Spinal cord (tissue), 10 donors: ENCODE measurements at places on chromosomes 5 and 9.

DNA sequence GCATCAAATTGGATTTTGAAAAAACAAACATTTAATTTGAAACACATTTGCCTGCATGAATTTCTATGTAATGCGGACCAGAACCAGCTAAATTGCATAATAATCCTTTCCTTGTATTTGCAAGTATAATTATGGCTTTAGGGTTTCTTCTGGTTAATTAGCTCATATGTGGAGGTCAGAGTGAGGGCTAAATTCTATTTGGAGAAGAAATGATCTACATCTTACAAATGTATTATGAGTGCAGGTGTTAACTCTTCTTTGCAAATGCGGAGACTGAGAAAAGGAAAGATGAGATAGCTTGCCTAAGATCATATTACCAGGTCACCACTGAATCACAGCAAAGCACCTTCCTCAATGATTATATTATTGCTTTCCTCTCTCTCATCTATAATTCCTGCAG is 194.7 kb downstream of the CDH9 start:
- DNase-seq: no peak

DNA sequence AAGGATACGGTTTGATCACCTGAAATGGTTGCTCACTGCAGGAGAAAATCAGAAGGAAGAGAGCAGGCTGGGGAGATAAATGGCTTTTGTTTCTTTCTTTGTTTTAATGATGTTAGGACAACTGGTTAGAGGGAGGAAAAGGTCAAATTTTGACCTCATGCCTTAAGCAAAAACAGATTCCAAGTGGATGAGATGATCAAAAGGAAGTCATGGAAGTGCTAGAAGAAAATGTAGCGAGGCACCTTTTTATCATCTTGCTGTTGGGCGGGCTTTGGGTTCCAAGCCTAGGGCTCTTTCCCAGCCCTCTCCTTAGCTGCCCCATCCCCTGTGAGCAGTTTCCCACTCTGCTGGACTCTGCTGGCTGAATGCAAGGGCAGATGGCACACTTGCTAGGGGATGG is 127.9 kb downstream of the ADAMTS2 start:
- no peak for DNase-seq

DNA sequence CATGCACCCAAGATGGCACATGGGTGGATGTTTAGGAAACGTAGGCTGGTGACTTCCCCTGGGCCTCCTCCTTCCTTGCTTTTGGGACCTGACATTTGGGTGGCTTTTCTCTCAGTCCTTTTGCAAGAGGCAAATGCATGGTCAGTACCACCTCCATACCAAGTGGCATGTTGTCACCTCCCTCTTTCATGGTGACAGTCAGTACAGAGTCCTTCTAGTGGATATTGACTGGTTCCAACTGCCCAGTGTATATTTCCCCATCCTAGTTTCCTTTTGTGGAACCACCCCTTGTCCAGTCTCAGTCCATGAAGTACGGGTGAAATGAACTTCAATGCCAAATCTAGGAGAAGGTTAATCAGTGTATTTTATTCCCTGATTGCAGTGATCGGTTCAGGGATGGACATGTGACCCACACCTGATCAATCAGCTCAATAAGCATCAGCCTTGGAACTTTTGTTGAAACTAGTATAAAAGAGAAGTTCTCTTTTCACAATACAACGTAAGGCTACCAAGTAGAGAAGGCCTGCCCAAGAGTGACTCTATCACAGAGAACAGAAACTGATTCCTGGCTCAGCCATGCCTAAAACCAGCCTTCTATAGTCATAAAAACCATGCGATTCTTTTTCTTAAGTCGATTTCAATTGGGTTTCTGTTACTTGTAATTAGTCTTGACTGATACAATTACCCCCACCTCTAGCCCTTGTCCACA is 143.4 kb upstream of the KLF9 start:
- DNase-seq: no peak

DNA sequence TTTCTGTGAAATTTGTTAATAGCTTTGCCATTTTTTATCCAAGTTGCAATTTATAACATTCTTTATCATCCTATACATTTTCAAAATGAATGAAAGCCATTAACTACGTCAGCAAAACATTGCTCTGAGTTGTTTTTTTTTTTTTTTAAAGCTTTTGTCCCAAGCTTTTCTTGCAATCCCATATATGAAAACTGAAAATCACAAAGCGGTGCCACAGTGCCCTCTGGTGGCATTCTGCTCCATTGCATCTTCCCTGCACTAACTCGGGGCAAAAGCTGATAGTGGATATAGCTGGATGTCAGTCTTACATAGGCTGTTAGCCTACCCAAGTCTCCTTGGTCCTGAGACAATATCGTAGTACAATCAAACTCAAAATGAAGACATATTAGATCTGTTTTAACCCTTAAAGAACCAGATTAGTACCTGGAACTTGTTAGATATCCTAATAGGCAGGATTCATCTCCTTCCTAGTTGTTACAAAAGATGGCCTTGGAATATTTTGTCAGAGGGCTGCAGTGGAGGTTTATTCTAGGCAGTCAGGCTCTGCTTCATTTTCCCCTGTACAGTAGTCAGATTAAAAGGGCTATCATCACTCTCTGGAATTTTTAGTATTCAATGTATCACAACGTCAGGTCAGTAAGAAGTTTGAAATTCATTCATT is 669.9 kb downstream of the PTPRD start:
- DNase-seq: peak; percentile 89

GRCh38 chr9:17839776-17840175 is 260.9 kb downstream of the SH3GL2 start:
- DNase-seq: no peak

DNA sequence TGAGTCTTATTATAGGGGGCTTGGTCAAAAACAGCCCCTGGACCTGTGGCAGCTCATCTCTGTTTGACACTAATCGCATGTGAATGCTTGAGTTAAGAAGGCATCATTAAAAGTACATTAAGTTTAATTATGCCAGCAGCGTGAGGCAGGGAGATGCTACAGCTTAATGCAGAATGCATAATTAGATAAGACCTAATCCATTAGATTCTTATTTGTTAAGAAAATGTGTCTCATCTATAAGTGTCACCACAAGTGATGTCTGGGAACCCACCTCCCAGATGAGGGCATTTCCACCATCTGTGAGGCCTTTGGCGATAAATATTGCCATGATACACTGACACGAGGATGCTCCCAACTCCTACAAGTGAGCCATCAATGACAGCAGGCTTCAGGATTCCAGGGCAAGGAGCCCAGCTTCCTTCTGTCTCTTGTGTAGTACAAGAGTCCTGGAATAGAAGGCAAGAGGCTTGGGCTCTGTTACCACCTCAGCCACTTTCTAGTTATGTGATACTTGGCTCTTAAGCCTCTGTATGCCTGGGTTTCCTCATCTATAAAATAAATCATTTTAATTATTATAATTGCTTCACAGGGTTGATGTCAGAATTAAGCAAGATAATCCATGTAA is 202.7 kb downstream of the FAM114A2 start:
- no peak for DNase-seq

DNA sequence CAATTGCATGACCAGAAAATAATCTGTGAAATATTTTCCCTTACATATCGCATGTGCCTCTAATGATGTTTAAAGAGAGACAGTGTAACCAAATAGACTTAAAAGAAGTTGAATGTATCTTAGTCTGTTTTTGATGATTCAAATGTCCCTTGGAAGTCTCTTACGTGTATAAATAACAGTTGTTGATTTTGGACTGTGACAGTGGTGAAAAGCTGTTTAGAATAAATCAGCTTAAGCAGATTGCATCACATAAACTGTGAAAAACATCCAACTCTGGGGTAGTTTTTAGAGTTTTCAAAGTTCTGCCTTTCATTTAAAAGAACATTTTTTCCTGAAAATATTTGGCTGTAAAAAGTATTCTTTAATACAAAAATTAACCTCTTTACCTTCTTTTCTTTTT is 301.1 kb downstream of the PRR16 start:
- no peak for DNase-seq

DNA sequence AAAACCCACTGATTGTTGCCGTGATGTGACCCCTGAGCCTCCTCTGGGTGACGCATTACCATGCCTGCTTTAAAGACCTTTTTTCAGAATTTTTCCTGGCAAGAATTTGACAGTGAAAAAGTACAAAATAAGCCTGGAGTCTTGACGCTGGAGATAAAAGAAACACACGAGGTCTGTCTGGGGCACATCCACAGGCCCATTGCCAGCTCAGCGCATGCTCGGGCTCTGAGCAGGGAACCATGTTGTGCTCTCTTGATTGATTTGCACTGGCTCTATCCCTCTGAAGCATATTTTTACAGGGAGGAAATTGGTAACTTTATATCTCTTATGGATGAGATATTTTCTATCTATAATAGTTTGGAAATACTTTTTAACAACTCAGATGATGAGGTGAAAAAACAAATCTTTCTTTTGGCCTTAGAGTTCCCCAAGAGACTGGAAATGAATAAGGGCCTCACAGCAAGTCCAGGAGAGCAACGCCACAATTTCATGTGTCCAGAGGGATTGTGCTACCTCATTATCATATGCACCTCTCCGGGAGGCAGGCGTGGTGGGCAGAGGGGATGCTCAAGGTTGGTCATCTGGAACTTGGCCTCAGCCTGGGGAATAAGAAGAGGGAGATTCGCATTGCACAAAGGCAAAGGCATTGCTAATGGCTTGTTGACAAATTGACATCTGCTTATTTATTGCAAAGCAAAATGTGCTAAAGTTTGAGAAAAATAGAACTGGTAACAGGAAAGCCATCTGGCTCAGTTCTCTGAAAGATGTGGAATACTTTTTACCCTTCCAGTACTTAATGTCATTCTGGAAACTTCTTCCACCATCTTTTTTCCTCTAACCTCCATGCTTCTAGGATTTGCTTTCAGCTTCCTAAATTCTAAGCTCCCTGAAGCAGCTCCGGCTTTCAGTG is 183.8 kb downstream of the PJA2 start:
- no peak for DNase-seq

DNA sequence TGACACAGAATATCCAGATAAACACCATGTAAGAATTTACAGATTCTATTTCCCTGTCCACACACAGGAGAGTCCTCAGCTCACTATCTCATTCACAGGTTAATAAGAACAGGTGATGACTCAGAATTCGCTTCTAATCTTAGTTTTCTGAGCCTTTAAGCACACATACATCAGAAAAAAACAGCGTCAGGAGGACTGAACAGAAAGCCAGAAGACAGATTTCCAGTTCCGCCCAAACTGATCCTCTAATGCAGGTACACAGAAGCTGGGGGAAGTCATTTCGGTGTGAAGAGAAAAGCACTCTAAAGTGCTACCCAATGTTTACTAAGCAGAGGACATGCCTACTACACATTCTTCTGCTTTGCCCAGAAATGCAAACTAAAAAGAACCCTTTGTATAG is 1.6 kb downstream of the CEMIP2 start:
- DNase-seq: no peak

GRCh38 chr5:6222121-6222520 is 156.2 kb downstream of the MED10 start:
- DNase-seq: no peak

DNA sequence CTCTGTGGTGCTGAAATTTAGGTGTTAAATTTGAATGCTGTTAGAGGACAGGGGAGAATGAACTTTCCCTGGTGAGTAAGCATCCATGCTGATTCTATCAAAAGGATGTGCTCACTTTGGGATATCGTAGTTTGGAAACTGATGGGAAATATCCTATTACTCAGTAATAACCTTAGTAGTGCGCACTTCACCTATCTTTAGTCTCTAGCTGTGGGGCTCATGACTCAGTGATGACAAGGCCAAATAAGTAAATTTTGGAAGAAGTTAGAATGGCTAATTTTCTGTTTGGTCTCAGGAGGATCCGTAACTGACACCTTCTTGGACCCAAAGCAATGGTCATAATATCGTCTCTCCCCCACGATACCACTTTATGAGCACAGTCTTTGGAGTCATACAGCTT is 448.4 kb downstream of the PSAT1 start:
- no peak for DNase-seq

- peak; percentile 86 for DNase-seq
Measured at GRCh38 chr9:97307091-97307490, 368 bp upstream of the CCDC180 start.

GRCh38 chr9:7176561-7176960 is 418.8 kb downstream of the KDM4C start:
- DNase-seq: no peak

DNA sequence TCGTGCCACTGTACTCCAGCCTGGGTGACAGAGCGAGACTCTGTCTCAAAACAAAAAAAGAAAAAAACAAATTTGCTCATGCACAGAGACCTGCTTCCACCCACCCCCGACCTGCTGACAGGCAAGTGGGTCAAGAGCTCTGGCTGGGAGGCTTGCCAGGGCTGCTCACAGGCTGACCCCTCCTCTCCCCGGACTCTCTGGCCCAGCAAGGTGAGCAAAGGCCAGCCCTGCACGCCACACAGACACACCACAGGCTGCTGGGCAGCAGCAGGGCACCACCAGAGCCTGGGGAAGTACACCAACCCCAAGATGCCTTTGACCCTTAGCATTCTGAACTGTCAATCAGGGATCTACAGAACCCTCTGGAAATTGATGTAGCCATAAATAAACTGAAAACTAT is 29.2 kb downstream of the NSUN2 start:
- DNase-seq: no peak

DNA sequence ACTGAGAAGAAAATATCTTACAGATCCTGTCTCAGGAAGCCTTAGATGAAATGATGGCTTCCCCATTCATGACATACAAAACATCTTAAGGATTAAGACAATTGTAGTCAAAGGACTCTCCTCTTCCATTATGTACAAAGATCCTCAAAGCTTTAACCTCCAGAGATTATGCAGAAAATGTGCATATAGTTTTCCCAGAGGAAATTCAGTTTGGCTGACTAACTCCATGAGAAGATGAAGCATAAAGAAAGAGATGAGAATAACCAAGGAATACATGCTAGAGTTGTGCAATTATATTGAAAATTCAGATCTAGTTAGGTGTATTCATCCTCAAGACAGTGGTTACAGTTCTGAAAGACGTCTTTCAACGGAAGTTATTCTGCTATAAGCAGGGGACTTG is 18.6 kb upstream of the NDUFS4 start:
- DNase-seq: no peak

DNA sequence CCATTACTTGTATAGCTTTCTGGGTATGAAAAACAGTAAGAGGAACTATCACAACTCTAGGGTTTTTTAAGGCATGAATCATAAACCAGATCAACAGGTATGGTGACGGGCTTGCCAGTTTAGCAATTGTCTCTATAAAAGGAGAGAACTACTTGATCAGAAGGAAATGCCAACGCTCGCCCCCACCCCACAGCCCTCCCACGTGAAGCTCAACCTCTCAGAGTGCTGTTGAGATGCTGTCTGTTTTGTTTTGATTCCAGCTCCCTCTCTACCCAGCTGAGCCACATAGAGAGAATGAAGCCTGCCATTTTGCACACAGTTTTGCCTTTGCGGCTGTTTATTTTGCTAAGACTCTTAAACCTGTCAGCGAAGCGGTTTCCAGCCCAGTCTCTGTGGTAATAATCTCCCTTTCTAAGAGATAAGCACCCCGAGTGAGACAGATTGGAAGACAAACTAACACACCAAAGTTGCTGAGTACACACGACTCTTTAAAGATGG is 257.9 kb upstream of the ANKRD55 start:
- no peak for DNase-seq

GRCh38 chr5:4108690-4109089 is 513.1 kb downstream of the IRX1 start:
- DNase-seq: no peak

GRCh38 chr5:72167804-72168203 is 60.5 kb downstream of the MAP1B start:
- DNase-seq: no peak
